ENCODE measurements at places on chromosomes 13 and 19. TPM values are rescaled to one million over a fixed set of nuclear protein-coding genes. Genes with fewer than 3 reads are reported as not detected.

The ZNF486 gene
- total RNA-seq: 13.2 TPM

The PSPN gene
- 1.9 TPM for total RNA-seq

The FXYD1 gene
- total RNA-seq: 3.3 TPM

The CCL25 gene
- not detected for total RNA-seq

The NECTIN2 gene
- 1.1 TPM for total RNA-seq

The BLVRB gene
- total RNA-seq: 29.4 TPM

The ABCA7 gene
- total RNA-seq: 30.1 TPM

The LILRB4 gene
- not detected for total RNA-seq

The IL12RB1 gene
- 10.1 TPM for total RNA-seq

The SOX1 gene
- not detected for total RNA-seq

The KLK10 gene
- not detected for total RNA-seq
